Lower lobe of right lung (tissue), 2 donors: ENCODE measurements at places on chromosomes 2 and 18. TPM values are rescaled to one million over a fixed set of nuclear protein-coding genes. Genes with fewer than 3 reads are reported as not detected.

The AQP12B gene
- total RNA-seq: not detected

The AKAIN1 gene
- total RNA-seq: not detected

The GPR75 gene
- 3.2 TPM for total RNA-seq

The TMEM37 gene
- total RNA-seq: 21.7 TPM

The VWA3B gene
- 7.9 TPM for total RNA-seq

The CCDC102B gene
- 29.4 TPM for total RNA-seq

The IL1A gene
- total RNA-seq: 2.1 TPM

The DNER gene
- 1.2 TPM for total RNA-seq

The CXCR4 gene
- 55.1 TPM for total RNA-seq

The B4GALT6 gene
- total RNA-seq: 4.6 TPM

The KIDINS220 gene
- 69.3 TPM for total RNA-seq

The EPG5 gene
- total RNA-seq: 38.8 TPM

The IL1RN gene
- total RNA-seq: 20.1 TPM

The NFE2L2 gene
- total RNA-seq: 105 TPM

The GORASP2 gene
- 64.9 TPM for total RNA-seq

The UGGT1 gene
- total RNA-seq: 49.6 TPM

The TOGARAM2 gene
- total RNA-seq: 15.4 TPM

The CCL20 gene
- 1.6 TPM for total RNA-seq

The NYAP2 gene
- 1.1 TPM for total RNA-seq

The ASPRV1 gene
- 1.9 TPM for total RNA-seq

The SPR gene
- total RNA-seq: 46.2 TPM

The PRKAG3 gene
- not detected for total RNA-seq

The ZNF396 gene
- total RNA-seq: 4.4 TPM

The M1AP gene
- total RNA-seq: 1.8 TPM

The FEV gene
- not detected for total RNA-seq

The SLC35G4 gene
- not detected for total RNA-seq

The SOS1 gene
- total RNA-seq: 43.6 TPM

The SPHKAP gene
- total RNA-seq: 0.06 TPM
